ENCODE measurements at places on chromosomes 2 and 18.

- DNase-seq = no peak
These were observed 79.4 kb downstream of the SLC4A3 start for GRCh38 chr2:219706823-219707281.

- DNase-seq = no peak
These were observed 64.3 kb upstream of the ACSL3 start for GRCh38 chr2:222796413-222797103.

DNA sequence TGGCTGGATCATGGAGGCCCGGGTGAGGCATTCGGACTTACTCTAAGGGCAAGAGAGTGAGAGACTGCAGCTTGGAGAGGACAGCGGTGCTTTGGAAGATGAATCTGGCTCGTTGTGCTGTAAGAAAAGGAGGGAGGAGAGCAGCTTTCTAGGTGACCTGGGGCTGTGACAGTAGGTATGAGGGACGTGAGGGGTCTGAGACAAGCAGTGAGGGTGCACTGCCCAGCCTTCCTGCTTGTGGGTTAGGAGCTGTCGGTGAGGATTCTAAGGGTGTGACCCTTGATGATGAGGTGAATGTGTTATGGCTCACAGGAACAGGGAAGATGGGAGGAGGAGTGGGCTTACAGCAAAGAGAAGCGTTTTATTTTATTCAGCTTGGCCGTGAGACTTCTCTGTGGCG, 27.1 kb upstream of the RHOB start:
- DNase-seq = no peak

DNA sequence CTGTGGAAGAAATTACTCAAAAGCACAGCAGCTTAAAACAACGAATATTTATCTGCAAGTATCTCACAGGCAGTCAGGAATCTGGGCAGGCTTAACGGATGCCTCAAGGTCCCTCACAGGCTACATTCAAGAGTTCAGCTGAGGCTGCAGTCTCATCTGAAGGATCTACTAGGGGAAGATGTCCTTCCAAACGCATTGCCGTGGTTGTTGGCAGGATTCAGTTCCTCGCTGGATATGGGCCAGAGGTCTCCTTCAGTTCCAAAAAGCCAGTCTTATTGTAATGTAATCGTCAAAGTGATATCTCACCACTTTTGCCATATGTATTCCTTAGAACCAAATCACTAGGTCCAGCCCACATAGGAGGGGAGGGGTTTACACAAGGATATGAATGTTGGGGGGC, 98.2 kb upstream of the EPAS1 start:
- DNase-seq = no peak

GRCh38 chr2:119721462-119721861, 38.3 kb upstream of the PTPN4 start:
- no peak for DNase-seq

GRCh38 chr2:853203-853870, 97.3 kb upstream of the SNTG2 start:
- no peak for DNase-seq

- DNase-seq = peak; percentile 15
These were observed 787 bp downstream of the ERBB4 start for GRCh38 chr2:212537726-212538304.

GRCh38 chr2:139457873-139458272, 677.7 kb upstream of the NXPH2 start:
- no peak for DNase-seq

DNA sequence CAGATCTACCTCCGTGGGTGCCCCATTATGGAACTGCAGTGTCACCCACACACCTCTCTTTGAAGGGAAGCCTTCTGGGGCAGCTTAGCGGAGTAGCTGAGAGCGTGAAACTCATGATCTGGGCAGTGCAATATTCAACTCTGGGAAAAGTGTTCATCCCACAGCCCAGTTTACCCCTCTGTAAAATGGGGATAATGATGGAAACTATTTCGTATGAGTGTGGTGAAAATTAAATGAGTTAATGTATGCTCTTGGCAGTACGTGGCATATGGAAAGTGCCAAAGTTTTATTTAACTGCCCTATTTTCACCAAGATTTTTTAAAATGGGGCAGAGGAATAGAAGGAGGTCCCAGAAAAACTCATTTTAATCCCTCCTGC, 11.5 kb downstream of the EVX2 start:
- no peak for DNase-seq

- peak; percentile 18 for DNase-seq
These were observed 160.2 kb downstream of the PMAIP1 start for GRCh38 chr18:60060026-60060425.
